GM12865 (cell line): ENCODE measurements at places on chromosomes 1 and 21.

DNA sequence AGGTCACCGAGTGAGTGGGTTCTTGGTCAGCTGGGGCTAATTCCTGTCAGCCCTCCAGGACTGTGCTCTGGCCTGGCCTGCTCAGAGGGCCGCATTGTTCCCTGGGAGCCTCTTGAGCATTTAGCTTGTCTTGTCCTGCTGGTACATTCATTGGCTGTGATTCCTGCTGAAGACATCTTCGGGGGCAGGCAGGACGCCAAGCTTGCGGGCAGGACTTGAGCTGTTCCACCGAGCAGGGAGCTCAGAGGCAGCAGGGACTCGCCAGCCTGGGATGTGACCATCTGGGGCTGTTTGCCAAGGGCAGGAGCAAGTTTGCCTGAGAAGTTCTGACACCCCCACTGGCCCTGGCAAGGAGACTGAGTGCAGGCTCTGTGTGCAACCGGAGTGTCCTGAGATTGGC is 7.0 kb upstream of the SLC26A9 start:
- no peak for DNase-seq

DNA sequence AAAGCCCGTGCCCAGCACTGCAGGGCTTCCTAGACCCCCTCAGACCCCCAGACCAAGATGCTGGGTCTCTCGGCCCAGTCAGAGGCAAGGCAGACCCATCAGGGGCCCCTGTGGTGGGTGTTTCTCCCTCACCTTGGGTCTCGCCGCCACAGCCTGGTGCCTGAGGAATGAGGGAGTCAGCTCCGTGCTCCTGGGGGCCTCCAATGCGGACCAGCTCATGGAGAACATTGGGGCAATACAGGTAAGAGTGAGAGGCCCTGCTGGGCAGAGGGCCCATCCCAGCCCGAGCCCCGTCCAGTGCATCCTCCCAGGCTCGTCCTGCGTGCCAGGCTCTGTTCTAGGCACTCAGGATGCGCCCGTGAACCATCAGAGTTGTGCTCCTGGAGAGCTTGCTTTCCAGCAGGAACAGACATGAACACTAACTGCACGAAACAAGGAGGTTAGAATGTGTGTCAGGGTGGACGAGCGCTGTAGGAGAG is 51.5 kb downstream of the KCNAB2 start:
- DNase-seq: no peak

GRCh38 chr1:177871613-177872307 is 98.1 kb downstream of the SEC16B start:
- no peak for DNase-seq

- DNase-seq: peak; percentile 88
These were observed 24.5 kb upstream of the RGS1 start for GRCh38 chr1:192550922-192551534.

DNA sequence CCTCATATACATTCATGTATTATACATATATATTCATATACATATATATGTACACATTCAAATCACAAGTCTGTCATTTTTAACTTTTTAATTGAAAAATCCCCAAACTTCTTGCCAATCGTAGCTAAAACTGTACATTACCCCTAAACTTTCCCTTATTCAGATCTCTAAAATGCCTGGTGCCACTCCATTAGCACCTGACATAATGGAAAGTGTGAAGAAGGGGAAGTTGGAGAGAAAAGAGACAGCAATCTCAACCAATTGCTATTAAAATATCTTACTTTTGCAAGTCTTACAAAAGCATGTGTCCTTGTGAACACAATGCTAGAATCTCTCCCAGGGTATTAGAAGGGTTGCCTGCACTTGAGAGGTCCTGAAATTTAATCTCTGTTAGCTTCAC is 22.7 kb upstream of the PRKACB start:
- no peak for DNase-seq

DNA sequence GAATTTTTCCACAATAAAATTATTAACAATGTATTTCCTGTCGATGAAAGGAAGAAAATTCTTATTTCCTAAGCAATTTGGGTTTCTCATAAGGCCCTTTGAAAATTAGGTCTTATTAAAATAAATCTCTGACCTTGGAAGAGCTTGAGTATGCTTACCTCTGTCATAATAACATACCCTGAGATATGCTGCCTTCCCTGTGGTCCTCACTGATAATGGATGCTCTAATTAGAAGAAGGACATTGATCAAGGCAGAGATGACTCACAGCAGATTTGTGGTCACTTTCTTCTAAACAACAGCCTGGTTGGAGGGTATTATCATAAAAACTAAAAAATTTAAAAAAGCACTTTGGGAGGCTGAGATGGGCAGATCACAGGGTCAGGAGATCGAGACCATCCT is 217.8 kb downstream of the GRIK1 start:
- DNase-seq: no peak

DNA sequence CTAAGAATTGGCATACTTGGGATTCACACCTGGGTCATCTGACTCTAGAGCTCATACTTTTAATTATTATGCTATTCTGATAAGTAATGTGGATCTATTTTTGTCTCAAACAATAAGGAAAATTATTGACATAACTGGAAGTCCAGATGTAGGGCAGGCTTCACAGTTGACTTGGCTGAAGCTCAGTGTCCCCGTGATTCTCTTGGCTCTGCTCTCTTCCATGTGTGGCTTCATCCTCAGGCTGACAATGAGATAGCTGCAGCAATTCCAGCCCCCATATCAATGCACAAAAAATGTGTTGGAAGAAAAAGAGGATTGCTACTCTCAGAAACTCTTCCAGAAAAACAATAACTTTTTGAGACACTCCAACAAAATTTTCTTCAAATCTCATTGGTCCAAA is 23.8 kb downstream of the HSD11B1 start:
- DNase-seq: no peak

DNA sequence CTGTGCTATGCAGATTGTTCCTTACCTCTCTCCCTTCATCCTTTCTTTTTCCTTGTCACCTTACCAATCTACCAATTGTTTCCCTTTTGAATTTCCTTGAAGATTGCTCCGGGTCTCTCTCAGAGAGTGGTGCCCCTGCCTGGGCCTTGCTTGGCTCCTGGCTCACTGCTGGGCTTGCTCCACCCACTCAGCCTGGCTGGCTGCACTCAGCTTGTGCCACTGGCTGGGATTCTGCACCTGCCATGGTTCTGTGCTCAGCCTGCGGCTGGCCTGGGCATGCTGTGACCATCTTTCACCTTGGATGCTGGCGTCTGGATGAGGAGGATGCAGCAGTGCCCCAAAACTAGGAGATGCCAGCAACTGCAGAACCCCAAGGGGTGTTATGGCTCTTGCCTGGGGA is 463.9 kb upstream of the CXADR start:
- no peak for DNase-seq

DNA sequence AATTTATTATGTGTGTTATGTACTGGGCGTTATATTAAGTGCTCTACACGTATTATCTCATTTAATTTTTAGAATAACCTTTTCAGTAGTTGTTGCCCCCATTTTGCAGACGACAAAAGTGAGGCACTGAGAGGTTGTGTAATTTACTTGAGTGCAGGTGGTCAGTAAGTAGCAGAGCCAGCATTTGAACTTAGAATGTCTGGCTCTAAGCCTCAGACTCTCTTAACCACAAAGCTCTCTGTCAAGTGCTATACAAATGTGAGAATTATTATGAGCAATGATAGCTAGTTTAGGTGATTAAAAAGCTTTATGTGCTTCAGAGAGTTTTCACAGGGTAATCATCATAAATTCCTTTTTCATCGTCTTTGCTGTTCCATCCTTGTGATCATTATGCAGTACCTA is 96.3 kb upstream of the UBE2U start:
- no peak for DNase-seq

GRCh38 chr1:12339811-12340543 is 110.1 kb downstream of the VPS13D start:
- DNase-seq: no peak

- DNase-seq: no peak
These were observed 35.8 kb upstream of the JAK1 start for GRCh38 chr1:65002156-65002507.

- peak; percentile 40 for DNase-seq
These were observed 2.6 kb upstream of the EEIG2 start for GRCh38 chr1:108557296-108557695.

DNA sequence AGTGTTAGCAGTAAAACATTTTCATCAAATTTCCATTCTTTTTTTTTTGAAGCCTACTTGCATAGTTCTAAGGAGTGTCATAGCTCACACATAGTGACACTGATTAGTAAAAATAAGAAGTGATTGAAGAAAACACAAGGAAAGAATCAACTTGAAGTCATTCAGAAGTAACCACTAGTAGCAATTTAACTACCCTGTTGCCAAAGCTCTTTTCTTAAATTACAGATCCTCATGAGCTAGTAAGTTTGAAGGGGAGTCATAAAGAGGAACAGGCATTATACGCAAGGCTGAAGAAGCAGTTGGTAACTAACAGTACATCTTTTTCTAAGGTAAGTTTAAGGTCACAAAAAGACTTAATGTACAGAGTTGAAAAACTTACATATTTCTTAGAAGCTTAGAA is 332.2 kb downstream of the CHRM3 start:
- DNase-seq: no peak

GRCh38 chr1:212819726-212820125 is 27.7 kb downstream of the SPATA45 start:
- peak; percentile 72 for DNase-seq

DNA sequence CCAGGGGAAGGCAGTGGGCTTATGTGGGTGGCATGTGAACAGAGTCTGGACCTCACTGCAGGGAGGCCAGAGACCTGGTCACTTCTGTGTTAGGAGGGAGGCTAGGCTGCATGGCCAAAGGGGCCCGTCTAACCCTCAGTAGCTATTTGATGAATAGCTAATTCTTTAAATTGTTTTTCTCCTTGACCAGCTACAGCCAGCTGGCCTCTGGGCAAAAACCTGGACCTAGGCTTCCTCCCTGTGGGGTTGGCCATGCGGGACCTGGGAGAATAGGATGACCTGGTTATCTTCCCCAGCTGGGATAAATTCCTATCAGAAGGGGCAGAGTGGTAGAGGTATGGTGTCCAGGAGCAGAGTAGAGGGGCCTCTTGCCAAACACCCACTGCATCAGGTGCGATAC is 79.4 kb downstream of the TNR start:
- no peak for DNase-seq

GRCh38 chr21:42599962-42600361 is 53.5 kb upstream of the PDE9A start:
- no peak for DNase-seq

- DNase-seq: peak; percentile 86
These were observed 48.4 kb downstream of the COLGALT2 start for GRCh38 chr1:183989078-183989577.

- DNase-seq: peak; percentile 30
These were observed 588 bp downstream of the NEXN start for GRCh38 chr1:77888781-77889642.

- DNase-seq: no peak
These were observed 25.7 kb upstream of the PDE9A start for GRCh38 chr21:42627527-42628289.

DNA sequence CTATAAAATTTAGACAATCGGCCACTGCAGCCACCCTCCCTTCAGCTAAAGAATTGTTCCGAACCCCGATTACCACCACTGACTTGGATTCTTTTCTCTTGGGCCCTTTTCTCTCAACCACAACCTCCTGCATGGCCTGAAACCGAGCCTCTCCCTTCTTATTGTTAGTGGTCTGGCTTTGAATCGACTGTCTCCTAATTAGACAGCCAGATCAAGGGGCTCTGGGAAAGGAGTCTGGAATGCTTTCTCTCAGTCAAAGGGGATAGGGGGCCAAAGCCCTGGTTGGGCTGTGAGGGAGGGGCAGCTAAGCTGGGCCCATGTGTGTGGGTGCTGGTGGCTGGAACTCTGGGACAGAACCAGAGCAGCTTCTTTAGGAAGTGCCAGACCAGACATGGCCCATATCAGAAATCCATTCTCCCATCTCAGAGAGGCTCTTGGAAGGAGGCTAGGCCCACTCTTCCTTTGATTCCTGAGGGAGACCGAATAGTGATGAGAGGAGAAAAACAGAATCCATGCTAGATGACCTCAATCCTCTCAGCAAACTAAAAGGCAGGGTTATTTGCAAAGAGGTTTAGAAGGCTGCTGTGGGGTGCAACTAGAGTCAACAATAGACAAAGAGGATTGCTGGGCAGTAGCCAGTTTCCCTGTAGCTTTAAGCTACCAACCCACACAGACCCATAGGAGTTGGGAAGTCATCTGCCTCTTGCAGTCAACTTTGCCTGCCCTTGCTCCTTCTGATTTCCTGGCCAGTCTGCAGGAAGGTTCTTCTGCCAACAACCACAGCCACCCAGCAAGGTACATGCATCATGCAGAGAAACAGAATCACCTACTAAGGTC is 117.6 kb downstream of the AK5 start:
- DNase-seq: no peak

DNA sequence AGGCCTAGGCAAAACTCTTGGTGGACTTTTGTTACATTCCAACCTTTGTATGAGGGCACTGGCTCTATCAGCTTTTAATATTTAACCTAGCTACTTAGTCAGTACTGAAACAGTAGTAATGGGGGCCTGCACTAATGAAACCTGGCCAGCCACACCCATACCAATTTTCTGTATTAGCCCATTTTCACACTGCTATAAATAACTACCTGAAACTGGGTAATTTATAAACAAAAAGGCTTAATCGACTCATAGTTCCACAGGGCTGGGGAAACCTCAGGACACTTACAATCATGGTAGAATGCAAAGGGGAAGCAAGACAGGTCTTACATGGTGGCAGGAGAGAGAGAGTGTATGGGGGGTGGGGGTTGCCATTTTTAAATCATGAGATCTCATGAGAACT is 245.7 kb upstream of the RGS18 start:
- DNase-seq: no peak

DNA sequence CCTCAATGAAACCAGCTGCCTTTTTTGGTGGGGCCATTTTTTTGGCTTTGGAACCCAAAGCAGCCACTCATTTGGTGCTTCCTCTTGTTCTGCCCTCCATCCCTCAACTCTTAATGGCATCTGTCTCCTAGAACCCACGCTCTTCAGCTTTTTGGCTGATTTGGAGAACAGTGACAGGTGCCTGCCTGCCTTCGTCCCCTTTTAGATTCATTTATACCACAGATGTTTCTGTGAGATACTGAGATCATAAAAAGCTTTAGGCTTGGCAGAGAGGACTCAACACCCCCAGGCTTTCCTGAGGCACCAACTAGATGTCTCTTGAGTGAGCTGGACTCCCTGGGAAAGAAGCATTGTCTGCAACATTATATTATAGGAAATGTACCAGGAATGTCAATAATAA is 20.4 kb upstream of the YTHDF2 start:
- DNase-seq: no peak

DNA sequence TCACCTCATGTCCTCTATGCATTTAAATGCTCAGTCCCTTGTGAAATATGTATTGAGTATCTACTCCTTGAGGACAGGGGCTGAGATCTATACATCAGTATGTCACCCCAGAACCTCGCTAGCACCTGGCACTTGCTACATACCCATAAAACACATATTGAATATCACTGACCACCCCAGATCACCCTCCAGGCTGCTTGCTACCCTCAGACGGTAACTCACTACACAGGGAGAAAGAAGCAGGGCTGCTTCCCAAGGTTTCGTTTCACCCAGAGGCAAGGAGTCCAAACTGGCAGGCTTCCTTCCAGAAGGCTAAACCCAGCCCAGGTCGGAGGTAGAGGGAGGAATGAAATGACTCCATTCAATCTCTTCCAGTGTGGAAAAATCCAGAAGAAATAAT is 8.5 kb downstream of the INKA2 start:
- no peak for DNase-seq

GRCh38 chr21:31930001-31930400 is 57.2 kb downstream of the HUNK start:
- DNase-seq: no peak

- peak; percentile 63 for DNase-seq
These were observed 19.4 kb downstream of the ABCG1 start for GRCh38 chr21:42238185-42238934.

- DNase-seq: no peak
These were observed 62.5 kb downstream of the TMCO4 start for GRCh38 chr1:19737104-19737825.

GRCh38 chr1:65166572-65167305 is 18.7 kb downstream of the AK4 start:
- DNase-seq: no peak
